Mammary epithelial cell (primary cell): ENCODE measurements at places on chromosomes 4 and X.

GRCh38 chr4:94341481-94342370 lies 910 bp downstream of the HPGDS start:
- no peak for DNase-seq

DNA sequence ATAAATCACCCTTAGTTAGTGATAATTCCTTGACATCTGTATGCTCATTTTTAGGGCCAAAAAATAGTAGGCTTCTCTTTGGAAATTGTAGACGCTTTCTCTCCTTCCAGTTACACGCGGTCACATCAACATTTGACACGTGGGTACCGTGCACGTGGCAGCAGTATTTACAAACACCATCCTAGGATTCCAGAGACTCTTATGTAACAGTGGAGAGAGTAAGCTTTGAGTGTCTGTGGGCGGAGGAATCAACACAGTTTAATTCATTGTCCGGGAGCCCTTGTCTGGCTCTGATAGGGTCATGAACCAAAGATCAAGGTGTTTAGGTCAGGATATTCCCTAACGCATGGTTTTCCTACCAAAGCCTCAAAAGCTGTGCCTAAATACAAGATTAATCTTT lies 12.2 kb downstream of the TET2 start:
- DNase-seq: no peak

DNA sequence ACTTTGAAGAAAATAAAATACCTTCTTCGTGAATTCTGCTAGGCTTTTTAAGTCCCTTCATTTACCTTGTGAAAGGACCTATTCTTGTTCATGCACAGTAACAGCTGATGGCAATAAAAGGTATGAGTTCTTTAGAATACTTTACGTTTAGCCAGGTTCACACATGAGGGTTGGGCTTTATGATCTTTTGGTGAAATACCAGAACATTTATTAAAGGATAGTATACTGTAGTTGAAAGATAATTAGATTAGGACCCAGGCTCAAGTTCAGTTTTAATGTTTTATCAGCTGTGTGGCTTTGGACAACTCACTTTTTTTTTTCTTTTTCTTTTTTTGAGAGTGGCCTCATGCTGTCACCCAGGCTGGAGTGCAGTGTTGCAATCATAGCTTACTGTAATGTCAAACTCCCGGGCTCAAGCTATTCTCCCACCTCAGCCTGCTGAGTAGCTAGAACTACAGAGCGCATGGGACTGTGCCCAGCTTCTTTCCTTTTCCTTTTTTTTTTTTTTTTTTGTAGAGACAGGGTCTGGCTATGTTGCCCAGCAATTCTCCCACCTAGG lies 28.2 kb upstream of the NEIL3 start:
- DNase-seq: no peak

GRCh38 chr4:179530958-179531357 lies 2088.7 kb upstream of the AGA start:
- no peak for DNase-seq

- no peak for DNase-seq
Observed at GRCh38 chr4:22428441-22428840, 87.4 kb downstream of the ADGRA3 start.
